ENCODE measurements at places on chromosomes 6 and 20.
A peak's percentile ranks its signal among the peaks of the same experiment; 100 is the strongest.

- DNase-seq: no peak
These were observed 76.8 kb downstream of the MAFB start for GRCh38 chr20:40612247-40612646.

- no peak for DNase-seq
These were observed 20.2 kb upstream of the TNFAIP3 start for GRCh38 chr6:137846772-137847313.

GRCh38 chr6:129645106-129645829 is 64.7 kb downstream of the ARHGAP18 start:
- DNase-seq: no peak

DNA sequence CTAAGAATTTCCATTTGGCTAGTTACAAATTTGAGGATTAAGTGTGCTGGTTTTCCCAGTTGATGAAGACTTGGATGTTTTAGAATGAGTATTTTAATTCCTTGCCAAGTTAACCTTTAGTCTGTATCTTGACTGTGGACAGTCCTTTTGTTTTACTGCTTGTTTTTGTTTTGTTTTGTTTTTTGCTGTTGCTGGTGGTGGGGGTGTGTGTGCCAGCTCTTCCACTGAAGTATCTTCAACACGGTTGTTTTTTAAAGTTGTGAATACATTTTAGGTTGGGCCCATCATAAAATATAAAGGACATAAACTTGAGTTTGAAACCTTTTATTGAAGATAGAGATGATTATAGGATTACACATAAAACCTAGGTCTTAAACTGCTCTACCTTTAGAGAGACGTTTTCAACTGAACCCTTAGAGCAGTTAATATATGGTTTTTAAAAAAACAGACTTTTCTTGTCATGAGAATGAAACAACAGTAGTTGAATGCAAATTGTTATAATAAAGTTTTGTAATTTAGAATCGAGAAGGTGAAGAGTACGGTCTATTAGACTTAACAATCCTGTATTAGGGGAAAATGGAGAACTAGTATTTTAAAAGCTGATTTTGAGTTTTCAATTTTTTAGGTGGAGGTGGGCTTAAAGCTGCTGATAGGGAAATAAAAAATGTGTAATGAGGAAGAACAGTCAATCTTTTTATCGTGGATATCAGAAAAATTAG is 4.0 kb downstream of the QKI start:
- no peak for DNase-seq

DNA sequence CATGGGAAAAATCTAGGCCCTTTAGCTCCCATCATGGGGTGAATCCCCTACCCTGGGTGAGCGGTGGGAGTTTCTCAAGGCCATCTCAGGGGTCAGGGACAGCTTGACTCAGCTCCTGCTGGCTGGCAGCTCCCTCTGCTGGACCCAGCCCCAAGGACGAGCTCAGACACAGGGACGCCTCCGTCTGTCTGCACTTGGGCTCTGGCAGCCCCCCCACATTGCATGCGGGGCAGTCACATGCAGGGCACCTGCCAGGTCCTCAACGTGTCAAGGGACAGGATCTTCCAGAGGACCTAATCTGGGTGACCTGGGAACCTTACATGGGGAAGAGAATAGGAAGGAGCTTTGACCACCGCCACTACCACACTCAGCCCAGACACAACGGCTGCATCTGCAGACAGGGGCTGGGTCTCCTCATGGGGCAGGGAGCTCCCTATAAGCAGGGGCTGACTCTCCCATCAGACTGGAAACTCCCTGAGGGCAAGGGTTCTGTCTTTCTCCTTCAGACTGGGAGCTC is 173.4 kb downstream of the MRPL14 start:
- no peak for DNase-seq

GRCh38 chr20:35316086-35316485 is 23.9 kb upstream of the FAM83C start:
- DNase-seq: no peak

- DNase-seq: no peak
These were observed 126.6 kb downstream of the ADAT2 start for GRCh38 chr6:143323729-143324470.

GRCh38 chr6:34389034-34389433 is 3.4 kb downstream of the NUDT3 start:
- DNase-seq: no peak

- peak; percentile 96 for DNase-seq
These were observed 152.4 kb upstream of the COL21A1 start for GRCh38 chr6:56399672-56400263.

DNA sequence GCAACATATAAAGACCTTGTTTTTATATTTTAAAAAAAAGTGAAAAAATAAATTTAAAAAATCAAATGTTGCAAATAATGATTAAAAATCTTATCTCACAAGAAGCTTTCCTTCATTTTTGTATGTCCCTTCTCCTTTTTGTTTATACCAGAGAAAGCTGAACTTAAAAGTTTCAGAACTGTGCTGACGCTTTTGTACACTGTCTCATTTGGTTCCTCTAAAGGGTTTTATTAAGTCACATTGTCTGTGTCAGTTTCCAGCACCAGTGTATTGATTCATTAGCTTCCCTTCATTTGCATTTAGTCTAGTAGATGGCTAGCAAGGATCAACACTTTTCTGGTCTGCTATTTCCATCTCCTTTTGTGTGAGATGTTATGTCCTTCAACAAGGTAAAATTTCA is 6.7 kb downstream of the PCED1A start:
- no peak for DNase-seq

- DNase-seq: no peak
These were observed 517.8 kb downstream of the PKHD1 start for GRCh38 chr6:51569594-51569993.

- no peak for DNase-seq
These were observed 19.8 kb downstream of the GMPR start for GRCh38 chr6:16257999-16258708.

- no peak for DNase-seq
These were observed 272.1 kb upstream of the DEFB115 start for GRCh38 chr20:30985386-30985785.

All from SHP77 treated with DMSO at 0.1 percent for 48 hours (cell line).